ENCODE measurements at places on chromosomes 7 and 10.

DNA sequence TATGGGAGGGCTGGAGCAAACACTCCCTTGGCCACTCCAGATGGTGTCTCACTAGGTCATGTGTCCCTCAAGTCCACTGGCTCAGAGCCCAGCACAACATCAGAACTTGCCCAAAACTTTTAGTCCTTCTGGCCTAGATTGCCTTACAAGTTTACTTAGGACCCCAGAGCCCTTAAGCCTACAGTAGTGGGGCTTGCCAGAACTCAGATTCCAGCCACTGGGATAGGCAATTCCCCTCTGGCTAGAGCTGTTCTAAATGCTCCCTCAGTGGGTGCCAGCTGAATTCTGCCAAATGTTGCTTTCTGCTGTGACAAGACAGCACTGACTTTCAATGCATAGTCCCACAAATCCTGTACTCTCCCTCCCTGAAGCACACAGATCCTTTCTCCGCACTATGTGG is 331.1 kb downstream of the HTR7 start:
- DNase-seq = no peak

DNA sequence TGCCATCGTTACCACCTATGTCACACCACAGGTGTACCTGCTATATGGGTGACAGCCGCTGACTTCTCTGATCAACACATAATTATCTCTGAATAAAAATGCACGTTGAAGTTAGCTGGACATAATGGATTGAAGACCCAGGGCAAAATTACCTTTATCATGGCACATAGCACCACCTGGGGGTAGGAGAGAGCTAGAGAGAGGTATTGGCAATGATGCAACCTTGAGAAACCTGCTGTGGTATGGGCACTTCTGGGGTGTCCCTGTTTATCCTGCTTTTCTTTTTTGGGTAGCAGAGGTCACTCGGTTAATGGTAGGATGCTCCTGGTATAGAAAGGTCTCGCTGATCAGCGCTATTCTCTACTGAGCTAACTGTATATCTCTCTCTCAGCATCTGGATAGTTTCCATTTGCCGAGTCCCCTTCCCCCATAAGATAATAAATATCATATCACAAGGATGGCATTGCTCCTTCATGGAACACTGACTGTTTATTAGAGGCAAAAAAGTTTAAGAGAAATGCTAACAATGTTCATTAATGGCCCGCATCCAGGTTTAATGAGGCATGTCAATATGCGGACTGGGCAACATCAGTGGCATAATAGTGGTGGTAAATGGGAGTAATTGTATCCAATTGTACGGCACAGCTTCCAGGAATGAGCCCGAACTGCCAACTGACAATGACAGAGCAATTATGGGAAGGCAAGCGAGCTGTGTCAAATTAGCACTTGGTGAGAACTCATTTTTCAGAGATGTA is 323.1 kb downstream of the TFEC start:
- DNase-seq = no peak

GRCh38 chr7:48048113-48048512 is 12.8 kb downstream of the C7orf57 start:
- DNase-seq = no peak

- DNase-seq = no peak
These were observed 56.4 kb downstream of the SLC16A12 start for GRCh38 chr10:89478739-89479654.

DNA sequence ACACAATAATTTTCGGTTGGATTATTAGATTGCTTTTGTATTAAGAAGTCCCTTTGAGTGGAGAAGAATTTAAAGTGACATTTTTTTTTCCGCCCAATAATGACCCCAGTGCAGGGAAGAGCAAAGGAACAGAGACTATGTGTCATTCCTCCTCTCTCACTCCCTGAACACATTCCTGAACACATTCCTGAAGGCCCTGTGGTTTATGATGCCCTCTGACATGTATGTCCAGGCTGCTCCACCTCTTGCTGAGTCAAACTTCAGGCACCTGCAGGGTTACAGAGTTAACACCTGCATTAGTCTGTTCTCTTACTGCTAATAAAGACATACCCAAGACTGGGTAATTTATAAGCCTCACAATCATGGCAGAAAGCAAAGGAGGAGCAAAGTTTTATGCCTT is 704.0 kb upstream of the LRRN3 start:
- no peak for DNase-seq

DNA sequence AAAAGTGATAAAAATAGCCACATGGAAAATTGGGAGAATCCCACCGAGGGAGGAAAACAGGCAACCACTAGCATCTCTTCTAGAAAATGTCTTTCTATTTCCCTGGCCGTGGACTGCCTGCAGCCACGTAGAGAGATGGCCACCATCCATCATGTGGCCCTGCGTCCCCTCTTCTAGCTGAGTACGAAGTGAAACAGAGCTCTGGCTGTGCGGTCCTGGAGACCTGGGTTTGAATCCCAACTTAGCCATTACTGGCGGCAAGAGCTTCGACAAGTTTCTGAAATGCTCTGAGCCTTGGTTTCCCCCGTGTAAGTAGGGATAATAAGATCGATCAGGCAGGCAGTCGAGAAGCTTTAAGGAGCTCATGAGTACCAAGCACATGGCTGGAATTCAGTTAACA is 32.9 kb downstream of the ZCCHC24 start:
- DNase-seq = no peak

- DNase-seq = no peak
These were observed 431.1 kb upstream of the KLF6 start for GRCh38 chr10:4215963-4216575.

DNA sequence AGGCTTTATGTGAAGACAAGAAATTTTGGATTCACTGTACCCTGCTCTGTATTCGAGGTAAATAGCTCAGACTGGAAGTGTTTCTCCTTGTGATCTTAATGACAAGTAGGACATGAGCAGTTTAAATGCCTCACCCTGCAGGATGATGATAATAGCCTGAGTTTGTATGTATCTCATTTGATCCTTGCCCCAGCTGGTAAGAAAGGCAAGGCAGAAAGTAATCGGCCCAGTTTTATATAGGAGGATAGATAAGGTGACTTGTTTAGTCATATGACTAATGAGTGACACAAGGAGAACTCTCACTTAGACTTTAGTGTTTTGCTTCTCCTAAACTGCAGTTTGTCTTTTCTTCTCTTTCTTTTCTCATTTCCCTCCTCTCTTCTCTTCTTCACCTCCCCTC is 372.6 kb downstream of the PHF14 start:
- DNase-seq = no peak

- no peak for DNase-seq
These were observed 34.8 kb downstream of the CFAP43 start for GRCh38 chr10:104197364-104197763.

- DNase-seq = no peak
These were observed 12.7 kb upstream of the ATP6V1F start for GRCh38 chr7:128849804-128850490.

DNA sequence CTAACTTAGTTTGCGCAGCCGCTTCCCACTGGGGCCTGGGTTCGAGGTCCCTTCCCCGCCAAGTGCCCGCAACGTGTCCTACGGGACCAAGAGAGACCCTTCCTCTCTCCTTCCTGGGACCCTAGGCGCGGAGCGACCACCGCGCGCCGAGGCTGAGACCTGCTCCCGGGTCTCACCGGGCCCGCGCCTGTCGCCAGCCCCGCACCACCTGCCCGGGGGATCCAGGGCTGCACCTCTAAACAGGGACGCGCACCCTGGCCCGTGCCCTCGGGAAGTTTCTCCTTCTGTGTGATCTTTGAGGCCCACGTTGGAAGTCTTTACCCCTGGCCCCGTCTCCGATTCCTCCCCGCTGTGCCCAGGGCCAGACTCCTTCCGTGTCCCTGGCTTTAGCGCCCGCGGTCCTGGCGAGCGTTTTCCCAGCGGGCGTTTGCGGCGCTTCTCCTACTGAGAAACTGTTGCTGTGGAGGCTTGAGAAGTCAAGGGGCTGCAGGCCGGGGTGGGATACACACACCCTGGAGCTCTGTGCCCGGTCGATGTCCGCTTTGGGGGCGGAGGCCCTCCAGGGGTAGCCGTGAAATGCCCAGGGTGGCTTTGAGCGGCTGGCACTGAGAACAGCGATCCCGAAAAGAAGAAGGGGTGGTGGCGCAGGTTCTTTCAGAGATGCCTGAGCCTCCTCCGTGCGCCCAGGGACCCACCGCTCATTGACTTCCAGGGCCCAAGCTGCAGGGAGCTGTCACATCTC is 575 bp downstream of the PLPP4 start:
- DNase-seq = no peak

DNA sequence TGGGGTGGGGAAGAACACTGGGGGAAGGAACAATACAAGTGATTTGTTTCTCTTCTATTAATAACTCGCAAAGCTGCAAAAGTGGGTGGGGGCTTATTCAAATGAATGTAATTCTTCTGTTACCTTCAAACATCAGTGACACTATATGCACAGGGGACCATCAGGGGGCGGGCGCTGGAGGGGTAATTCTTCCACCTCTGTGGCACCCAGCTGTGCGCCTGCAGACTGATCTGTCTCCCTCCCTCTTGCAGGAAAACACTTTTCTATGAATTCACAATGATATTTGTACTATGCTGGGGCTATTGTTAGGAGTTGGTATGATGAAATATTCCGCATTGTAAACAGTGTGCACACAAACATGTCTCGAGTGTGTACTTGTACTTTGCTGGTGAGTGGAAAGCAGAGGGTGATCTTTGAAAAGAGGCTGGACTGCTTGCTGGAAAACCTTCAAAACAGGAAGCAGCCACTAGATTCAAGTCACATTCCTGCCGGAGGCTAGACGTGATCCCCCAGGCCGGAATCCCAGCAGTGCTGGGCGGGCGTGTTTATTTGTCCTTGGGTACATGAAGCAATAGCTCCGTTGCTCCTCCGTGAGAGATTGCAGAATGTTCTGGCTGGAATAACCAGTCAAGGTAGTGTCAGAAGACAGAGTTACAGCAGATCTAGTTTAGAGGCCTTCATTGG is 15.8 kb upstream of the BNIP3 start:
- DNase-seq = no peak

DNA sequence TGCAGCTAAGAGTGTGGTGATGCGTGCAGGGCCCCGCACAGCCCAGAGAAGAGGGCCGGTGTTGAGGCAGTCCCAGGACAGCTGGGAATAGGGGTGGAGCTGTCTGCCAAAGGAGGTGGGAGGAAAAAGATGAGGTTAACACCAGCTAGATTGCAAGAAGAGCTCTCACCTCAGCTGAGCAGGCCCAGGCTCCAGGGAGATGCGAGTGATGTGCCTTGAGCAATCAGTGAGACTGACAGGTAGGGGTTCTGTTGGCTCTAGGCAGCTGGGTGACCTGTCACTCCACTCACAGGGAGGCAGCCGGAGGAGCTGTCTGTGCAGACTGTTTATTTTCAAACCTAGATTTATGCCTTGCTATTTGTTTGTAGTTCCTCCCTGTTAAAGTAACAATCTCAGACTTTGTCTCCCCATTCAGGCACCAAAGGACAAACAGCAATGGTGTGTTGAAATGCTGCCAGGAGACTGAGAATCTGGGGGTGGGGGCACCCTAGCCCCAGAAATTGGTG is 205.1 kb upstream of the CXCL12 start:
- no peak for DNase-seq

GRCh38 chr7:24715661-24716479 is 41.4 kb downstream of the GSDME start:
- no peak for DNase-seq

DNA sequence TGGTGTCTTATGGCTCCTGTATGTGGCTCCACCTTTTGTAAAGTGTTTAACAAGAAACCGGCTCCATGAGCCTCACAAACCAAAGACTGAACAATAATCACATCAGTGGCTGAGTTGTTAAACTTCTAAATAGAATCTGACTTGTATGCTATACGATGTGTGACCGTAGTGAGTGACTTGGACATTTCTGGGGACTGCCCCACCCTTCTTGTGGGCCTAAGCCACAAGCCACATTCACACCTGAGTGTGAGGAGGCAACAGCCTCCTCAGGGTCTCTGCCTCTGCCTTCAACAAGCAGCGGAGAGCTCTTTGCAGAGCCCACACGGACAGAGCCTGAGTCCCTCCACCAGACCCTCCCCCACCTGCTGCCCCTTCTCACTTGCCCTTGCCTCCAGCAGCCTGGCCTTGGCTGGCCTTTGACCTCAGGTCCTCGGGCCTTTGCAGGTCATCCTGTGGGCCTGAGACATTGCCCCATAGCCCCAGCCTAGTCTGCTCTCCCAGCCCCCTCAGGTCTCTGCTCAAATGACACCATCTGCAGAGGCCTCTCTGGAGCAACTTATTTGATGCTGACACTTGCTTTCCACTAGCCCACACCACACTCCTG is 156.8 kb upstream of the TNS3 start:
- no peak for DNase-seq

- DNase-seq = no peak
These were observed 107.7 kb downstream of the BAMBI start for GRCh38 chr10:28785018-28785417.

GRCh38 chr10:51821045-51821444 is 121.7 kb upstream of the CSTF2T start:
- no peak for DNase-seq

DNA sequence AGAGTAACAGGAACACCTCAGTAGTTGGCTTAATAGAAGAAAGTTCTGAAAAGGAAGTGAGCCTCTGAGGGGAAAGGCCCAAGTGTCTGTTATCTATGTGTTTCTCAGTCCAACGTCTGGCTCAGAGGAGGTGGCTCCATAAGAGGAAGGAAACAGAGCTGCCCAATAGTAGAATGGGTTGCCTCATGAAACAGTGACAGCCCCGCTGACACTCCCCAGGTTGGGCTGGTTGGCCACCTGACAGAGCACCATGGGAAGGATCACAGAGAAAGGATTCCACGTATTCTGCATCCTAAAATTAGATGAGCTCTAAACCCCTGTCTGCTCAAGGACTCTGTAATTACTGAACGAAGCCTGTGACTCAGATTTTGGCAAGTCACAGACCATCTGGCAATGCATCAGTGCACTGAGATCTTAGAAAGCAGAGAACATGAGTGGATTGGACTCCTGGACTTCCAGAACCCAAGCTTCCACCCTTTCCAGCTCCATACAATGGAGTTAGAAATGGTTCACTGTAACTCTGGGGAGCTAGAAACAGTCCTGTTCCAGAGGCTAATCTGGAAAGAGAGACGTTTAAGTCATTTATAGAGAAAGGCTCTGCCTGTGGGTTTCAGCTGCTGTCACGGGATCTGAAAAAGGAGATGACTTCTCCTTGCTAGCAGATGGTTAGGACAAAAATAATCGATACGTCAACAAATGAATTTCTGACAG is 2.9 kb downstream of the PKD2L1 start:
- no peak for DNase-seq

- no peak for DNase-seq
These were observed 12.7 kb downstream of the CHST12 start for GRCh38 chr7:2416063-2416462.

GRCh38 chr7:25429731-25430130 is 201.4 kb upstream of the NPVF start:
- no peak for DNase-seq

DNA sequence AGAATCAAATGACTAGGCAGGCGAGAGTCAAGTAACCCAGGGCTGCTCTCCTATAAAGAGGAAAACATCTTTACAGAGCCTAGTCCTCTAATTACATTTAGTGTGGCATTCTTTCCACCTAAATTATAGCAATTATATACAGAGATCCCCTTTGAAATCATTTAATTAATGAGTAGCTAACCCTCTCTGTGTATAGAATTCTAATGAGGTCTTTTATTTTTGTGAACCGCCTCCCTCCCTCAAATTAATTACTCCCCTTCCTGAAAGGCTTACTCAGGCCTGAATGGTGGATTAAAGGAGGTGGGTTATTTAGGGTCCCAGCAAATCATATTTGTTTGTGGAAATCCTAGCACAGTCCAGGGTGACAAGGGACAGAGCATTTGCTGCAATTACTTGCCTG is 551.8 kb downstream of the SORCS3 start:
- no peak for DNase-seq

GRCh38 chr7:158955146-158955870 is 99.0 kb downstream of the DYNC2I1 start:
- DNase-seq = peak; percentile 83

GRCh38 chr7:43201912-43202311 is 89.5 kb downstream of the HECW1 start:
- DNase-seq = no peak
